ENCODE measurements at places on chromosomes 16 and 17.

DNA sequence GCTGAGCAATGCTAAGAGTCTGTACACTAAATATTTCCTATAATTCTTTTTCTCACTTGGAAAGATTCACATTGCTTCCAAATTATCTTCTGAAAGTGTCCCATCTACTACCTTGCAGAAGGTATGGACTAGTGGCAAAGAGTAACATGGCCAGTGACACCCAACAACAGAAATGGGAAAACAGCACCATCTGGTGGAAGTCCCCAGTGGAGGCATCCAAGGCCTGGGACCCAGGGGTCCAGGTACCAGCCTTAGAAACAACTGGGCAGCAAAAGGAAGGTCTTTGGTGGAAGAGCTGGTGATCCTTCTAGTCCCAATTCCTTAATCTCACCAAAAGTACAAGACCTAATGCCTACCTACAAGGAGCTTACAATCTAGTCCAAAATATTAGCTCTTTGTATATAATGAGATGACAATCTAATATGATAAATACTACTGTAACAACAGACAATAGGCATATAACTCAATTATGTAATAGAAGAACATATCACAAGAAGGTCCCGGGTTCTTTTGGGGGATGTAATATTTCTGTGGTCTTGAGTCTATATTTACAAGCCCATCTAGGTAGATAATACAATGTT, 55.3 kb downstream of the SKAP1 start:
- DNase-seq: peak; percentile 72

DNA sequence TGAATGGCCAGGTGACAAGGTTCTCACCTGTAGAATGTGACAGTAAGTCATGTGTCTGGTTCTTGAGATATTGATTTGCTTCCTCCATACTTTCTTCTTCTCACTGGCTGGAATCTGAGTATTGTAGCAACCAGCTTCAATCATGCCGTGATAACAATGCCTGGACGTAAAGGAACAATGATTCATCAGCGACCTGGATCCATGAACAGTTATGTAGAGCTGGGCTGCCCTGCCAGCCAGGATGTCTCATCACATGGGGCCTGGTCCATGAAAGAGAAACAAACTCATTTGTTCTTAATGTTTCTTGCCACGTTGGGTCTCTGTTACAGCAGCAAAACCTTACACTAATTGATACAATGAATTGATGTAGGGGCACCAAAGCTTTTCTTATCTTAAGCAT, 627.2 kb downstream of the TOX3 start:
- DNase-seq: no peak

DNA sequence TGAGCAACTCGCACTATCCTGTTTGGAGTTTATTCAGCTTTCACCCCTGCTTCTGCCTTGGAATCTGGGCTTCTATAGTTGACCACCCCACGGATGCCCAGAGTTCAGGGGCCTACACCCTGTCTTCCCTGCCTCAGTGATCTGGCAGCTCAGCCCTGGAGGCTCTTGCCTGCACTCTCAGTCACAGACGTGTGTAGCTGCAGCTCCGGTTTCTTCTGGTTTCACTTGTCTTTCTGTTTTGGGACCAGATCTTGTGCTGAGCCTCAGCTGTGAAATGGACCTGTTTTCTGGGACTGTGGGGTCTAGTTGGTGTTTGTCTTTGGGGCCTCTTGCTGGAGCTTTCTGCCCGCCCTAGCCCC, 5.8 kb downstream of the GPT2 start:
- DNase-seq: no peak

DNA sequence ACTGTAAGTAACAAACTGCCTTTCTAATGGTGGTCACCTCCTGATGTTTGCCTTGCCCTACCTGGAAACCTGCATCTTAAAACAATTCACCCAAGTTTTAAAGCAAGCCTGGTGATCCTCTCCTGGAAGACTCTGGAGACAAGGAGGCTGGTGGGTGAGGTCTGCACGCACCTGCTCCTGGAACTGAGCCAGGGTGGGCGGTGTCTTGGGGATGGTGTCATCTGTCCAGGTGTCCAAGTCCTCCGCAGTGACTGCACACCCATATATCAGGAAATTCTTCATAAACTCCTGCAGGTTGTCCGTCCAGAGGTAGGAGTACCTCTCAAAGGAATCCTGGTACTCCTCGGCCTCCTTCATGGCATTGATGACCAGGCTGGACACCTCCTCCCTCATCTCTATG, 44.9 kb downstream of the DNAH17 start:
- peak; percentile 42 for DNase-seq

- no peak for DNase-seq
Observed at GRCh38 chr16:64540434-64540833, 581.4 kb downstream of the CDH11 start.

GRCh38 chr17:78727057-78727456, 55.0 kb downstream of the CYTH1 start:
- no peak for DNase-seq

DNA sequence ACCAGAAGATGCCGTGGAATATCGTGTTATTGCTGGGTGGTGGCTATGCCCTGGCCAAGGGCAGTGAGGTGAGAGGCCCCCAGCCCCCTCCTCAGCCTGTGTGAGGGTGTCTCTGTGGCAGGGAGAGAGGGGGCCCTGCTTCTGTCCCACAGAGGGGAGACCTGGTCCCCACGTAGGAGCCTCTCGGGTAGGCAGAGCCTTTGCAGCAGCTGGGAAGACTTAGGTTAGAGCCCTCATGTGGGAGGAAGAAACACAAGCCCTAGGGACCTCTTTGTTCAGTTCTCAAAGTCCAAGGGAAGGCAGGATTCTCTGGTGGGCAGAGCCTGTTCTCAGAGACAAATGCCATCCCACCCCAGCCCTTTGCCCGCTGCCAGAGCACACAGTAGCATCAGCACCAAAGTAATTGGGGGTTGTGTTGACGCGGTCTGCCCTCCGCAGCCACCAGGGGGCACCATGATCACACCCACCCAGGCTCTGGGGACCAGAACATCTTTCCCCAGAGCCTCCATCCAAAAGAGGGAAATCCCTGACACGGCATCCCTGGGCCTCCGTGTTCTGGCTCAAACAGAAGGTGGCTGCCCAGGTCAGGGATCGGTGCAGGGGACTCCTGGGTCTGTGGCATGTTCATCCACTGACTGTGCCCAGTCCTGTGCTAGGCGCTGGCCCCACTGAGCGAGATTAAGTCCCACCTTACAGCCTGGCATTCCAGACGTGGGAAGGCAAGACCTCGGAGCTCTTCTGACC, 11.5 kb upstream of the FOXN1 start:
- peak; percentile 70 for DNase-seq

DNA sequence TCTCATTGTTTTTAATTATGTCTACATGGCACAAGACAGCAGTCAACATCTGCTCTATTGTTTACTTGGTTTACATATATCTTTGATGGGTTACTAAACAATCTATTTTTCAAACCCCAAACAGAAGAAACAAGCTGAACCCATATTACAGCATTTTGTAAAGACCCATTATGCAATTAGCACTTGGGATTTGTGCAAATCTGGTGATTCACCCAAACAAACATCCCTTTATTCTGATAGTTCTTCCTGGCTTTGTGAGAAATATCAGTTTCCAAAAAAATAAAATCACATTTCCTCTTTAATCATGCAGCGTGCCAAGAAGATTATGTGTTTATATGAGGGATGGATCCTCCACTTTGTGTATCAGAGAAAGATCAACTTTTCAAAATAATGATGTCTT, 16.8 kb upstream of the RBFOX1 start:
- no peak for DNase-seq

GRCh38 chr16:2468725-2469398, 2.2 kb upstream of the NTN3 start:
- peak; percentile 45 for DNase-seq

GRCh38 chr16:25411396-25412081, 153.9 kb upstream of the ZKSCAN2 start:
- no peak for DNase-seq

DNA sequence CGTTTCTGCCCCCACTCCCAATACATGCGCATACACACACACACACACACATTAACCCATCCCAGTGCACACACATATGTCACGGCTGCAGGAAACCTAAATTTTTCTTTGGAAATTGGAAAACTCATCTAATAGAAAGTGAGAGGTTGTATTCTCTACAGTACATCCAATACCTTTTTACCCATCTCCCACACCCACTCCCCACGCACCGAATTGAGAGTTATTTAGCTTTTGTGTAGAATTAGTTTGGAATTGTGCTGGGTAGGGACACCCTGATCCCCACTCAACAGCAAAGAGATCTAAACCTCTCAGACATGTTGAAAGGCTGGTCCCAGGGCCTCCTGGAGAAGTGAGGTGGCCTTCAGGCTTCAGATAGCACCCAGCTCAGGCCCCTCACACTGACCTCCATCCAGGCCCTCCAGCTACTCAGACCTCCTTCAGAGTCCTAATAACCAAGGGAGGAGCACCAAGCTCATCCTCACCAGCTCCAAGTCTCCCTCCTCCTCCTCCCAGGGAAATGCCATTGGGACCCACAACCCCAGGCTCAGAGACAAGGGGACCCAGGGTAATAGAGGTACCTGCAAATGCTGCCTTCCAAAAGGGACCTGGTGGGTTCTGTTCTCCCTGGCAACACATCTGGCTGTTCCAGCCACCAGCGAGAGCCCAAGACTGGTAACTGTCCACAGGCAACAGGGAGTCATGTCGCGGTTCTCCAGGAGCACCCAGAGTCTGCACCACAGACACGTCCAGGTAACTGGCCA, 955 bp downstream of the HOXB13 start:
- DNase-seq: no peak

DNA sequence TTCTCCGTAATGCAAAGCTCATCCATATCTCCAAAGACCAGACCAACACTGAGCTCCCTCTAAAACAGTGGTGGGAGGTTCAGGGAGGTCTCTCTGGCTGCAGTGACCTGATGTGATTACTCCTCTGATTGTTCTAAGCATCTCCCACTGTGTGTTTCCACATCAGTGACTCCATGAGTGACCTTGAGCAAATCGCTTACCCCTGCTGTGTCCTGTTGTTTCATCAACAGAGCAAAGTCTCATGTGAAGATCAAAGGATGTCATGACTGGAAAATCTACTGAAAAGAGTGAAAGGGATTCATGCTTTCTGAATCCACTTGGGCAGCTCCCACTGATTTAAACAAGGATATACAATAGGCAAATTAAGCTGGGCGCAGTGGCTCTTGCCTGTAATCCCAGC, 352.9 kb downstream of the TMEM114 start:
- DNase-seq: no peak

GRCh38 chr16:81018496-81018895, 11.5 kb downstream of the CENPN start:
- DNase-seq: no peak

DNA sequence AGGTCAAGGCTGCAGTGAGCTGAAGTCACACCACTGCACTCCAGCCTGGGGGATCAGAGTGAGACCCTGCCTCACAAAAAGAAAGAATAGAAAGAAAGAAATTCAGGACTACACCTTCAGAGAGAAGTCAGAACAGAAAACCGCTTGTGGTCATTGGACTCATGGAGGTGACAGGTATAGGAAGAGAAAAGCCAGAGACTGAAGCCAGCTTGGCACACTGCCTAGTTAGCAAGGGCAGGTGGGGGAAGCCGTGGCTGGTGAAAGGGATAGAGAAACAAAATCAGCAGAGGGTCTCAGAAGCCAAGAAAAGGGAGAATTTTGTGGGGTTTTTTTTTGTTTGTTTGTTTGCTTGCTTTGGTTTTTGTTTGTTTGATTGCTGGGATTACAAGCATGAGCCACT, 32.9 kb upstream of the SKAP1 start:
- peak; percentile 89 for DNase-seq

- no peak for DNase-seq
Observed at GRCh38 chr17:47735139-47735464, 2.1 kb downstream of the TBX21 start.

DNA sequence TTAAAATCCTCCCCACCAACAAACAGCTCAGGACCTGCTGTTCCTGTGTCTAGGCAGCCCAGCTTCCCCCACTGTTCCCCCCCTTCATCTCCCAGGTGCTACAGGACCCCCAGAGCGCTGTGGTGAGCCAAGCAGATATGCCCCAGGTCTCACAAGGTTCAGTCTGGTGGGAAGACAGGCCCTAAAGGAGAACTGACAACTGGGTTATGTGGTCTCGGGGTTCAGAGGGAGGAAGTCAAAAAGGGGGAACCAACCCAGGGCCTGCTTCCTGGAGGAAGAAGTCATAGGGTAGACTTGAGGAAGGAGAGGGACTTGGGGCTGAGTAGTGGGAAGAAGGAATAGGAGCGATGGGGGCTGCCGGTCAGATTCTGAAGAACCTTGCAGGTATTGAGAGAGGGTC, 2.6 kb downstream of the RIPOR1 start:
- no peak for DNase-seq

DNA sequence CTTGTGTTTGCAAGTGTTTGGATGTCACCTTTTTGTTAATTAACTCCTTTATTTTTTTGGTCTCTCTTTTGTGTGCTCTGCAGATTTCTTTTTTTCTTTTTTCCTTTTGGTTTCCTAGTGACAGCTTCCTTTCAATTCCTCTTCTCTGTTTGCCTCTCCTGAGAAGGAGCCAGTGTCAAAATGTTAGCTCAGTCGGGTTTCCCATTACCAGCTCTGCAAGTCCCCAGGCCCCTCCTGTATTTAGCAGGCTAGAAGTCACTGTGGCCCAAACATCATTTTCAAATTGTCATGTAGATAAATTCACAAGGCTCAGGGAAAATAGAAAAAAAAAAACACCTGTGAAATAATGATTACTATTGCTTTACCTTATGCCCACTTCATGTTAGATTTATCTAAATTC, 1621.6 kb downstream of the CDH8 start:
- no peak for DNase-seq
